Fibroblast of gingiva (primary cell): ENCODE measurements at places on chromosomes 4 and X.

DNA sequence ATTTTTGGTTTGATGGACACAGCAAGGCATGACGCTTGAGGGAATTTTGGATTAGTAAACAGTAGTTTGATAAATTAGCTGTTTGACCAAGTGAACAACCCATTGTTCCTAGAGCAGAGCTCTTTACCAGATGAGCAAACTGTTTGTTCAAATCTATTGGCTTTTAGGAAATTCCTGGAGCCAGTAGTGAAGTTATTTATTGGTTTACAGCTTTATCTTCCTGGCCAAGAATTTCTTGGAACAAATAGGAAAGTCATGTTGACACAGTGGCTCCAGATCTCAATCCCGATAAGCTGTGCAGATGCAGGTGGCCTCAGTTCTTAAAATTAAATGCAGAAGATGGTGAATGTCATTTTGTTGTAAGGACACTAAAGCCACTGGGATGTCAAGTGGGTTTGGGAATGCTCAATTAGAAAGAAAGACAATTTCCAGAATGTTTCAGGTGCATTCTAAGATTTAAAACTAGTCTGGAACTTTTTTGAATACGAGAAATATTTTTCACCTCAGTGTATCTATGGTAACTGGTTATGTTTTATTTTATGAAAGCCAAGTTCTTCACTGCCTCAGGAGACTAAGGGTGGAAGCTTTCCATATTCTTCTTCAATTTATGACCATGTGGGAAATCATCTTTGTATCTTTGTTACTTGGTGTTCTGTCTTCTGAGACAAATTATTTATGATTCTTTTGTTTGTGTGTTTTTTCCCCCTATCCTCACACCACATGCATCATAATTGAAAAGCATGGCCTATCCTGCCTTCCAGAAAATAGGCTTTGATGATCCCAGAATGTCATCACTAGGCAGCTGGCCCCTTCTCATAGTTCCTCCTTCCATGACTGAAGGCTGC is 554.5 kb downstream of the STIM2 start:
- no peak for DNase-seq

DNA sequence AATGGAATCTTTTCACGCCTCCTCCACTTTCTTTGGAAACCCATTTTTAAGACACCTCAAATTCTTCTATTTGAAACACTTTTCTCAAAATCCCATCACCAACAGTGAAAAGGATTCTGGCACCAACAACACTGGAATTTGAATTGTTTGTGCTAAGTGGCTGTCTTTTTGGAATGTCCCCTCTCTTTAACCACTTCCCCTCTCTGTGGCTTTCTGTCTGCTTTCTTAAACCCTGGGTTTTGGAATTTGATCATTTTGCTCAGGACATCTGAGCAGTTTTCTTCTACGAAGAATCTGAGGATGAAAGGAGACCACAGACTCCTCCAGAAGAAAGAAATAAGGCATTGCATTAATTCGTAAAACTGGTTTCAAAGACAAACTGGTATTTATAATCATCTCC is 89.0 kb downstream of the MXRA5 start:
- no peak for DNase-seq

- DNase-seq, result peak; percentile 30
Observed at GRCh38 chr4:16641971-16642370, 256.5 kb downstream of the LDB2 start.

GRCh38 chr4:182188622-182189021 is 54.6 kb upstream of the TENM3 start:
- DNase-seq, result peak; percentile 33

DNA sequence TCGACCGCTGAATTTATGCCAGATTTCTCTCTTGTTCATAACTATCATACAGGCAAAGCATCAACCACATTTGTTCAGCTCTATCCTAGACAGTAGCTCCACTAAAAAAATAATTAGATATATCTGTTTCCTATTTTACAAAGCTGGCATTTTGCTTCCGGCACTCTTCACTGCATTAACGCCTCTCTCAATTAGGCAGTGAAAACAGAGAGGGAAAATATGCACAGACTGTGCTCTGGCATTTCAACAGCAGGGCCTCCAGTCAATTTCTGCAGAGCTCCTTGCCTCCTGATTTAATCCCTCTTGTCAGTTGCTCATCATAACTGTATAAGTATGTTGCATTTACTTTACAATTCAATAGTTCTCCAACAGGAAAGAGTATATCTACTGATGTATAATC is 666.9 kb upstream of the INTU start:
- no peak for DNase-seq

- DNase-seq, result peak; percentile 61
Observed at GRCh38 chrX:13717700-13718472, 16.5 kb downstream of the TRAPPC2 start.

- DNase-seq, result no peak
Observed at GRCh38 chr4:91325495-91325894, 978.3 kb upstream of the GRID2 start.

DNA sequence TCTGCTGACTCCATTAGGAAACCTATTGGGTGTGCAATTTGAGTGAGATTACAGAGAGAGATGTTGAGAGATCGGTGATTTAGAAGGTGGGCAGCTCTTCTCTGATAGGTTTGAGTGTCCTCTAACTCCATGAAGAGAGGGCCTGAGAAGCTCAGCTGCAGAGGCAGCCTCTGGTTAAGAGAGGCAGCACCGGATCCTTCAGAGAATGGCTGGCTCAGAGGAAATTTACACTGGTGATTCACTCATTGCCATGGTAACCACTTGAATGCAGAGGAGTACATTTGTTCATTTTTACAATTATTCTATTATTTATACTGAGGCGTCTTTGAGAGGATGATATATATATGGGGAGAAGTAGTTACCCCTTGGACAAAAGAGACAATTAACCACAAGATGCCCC is 171.7 kb downstream of the PDGFRA start:
- DNase-seq, result peak; percentile 31

- peak; percentile 73 for DNase-seq
Observed at GRCh38 chr4:177005674-177006230, 213.0 kb upstream of the VEGFC start.

DNA sequence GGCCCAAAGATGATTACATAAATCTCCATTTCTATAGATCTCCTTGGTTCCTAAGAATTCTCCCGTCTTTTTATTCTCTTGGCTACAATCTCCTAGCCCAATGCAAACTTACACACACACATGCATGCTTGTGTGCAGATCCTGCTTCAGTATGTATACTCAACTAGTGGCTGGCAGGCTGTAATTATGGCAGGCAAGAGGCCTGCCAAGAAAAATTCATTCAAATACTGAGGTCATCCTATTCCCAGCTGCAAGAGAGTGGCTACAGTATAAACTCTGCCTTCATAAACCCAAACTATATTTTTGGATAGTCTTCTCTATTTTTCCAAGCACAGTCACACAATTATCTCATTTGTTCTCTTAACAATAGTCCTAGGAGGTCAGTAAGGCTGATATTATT is 95.2 kb downstream of the SHROOM4 start:
- no peak for DNase-seq

DNA sequence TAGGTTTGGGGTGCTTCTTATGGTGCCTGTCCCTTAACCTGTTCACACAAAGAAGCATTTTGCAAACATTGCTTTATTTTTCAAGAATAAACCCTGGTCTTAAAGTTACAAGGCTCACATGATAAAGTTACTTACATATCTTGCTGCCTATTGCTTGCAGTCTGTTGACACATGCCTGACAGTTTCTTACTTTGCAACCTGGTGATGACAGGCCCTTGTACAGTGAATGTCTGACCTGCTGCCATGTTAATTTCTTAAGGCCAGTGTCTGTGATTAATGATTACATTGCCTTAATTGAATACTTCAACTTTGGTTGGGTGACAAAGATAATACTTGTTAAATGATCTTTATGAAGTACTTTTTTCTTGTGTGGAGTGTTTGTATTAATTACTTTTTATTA is 49.9 kb downstream of the FIP1L1 start:
- no peak for DNase-seq

DNA sequence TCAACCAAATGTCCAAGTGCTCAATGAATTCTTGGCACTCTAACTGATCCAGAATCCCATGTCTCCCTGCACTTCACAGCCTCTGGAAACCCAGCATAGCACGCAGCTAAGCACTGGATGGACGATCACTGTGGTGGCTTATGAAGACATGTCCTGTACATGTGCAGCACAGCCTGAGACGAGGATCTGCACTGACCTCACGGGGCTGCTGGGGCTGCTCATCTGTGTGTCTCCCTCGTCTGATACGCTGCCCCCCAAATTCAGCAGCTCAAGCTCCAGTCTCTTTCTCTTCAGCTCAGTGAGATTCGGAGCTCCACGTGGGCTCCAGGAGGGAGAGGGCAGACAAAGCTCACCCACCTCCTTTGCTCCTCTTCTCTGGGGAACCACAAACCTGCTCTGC is 126.9 kb downstream of the CPZ start:
- DNase-seq, result no peak

DNA sequence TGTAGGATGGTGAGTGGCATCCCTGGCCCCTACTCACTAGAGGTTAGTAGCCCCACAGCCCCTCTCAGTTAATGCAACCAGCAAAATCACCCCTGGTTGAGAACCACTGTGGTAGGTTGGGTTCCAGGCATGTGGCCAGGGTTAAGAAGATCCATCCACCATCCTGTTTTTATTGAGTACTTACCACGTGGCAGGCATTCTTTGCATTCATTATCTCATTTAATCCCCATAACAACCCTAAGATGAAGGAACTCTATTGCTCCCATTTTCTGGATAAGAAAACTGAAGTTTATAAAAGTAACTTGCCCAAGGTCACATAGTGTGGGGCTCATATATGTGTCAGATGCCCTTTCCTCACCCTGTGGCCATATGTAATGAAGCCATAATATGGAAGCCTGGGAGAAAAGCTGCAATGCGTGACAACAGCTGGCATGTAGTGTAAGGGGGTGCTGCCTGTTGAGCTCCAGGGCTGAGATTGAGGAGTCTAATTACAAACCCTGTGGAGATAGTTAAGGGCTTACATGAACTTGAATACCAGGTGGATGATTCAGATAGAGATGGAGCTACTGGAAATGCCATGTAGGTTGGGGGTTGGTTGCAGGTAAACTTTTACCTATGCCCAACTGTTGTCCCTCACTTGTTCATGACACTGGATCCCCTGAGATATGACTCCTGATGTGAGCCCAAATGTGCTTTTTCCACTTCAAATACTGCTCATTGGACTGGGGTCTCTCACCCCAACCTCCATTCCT is 100.2 kb upstream of the PGRMC2 start:
- DNase-seq, result peak; percentile 18

DNA sequence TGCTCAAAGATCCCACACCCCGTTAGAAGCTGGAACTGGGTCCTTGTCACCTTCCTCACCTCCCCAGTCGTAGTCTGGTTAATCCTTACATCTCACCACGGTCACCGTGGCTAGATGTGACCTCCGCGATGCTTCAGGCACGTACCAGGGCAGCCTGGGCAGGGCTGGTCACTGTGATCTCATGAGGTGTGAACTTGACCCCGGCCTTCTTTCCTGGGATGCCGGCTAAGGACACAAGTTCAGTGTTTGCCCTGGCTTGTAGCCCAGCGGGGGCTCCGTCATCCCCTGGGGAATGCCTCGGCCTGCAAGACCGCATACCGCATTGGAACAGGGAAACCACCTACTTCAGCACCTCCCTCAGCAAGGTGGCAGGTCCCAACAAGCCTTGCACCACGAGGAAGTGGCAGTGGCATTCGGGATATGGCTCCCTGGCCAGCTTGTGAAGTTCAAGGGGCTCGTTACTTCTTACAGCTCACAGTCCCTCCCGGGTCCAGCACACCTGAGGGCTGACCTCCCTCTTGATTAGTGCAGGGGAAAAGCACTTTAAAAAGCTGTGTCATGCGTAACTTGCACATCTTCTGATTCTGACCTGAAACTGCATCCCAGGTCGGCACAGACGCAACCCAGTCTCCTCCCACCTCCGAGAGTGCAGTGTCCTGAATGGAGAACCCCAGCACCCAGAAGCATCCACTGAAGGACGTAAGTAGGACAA is 25.9 kb downstream of the NOP14 start:
- DNase-seq, result no peak

DNA sequence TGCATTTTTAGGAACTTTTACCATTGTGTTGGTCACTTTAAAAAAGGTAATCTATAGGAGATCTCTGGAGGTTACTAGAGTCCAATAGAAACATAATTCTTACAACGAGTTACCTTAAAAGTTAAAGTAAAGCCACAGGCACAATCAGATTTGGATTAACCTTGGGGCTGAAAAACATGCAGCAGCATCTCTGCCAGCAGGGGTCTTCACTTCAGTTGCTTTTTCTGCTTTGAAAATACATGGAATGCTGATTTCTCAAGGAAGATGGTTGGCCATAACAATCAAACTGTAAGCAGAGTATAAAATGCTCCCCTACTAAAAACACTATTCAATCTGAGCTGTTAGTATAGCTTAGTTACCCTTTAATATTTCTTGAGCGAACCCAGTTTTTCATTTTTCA is 1072.3 kb upstream of the PCDH10 start:
- no peak for DNase-seq
